ENCODE measurements at places on chromosomes 13 and 19. TPM values are rescaled to one million over a fixed set of nuclear protein-coding genes. Genes with fewer than 3 reads are reported as not detected.

DNA sequence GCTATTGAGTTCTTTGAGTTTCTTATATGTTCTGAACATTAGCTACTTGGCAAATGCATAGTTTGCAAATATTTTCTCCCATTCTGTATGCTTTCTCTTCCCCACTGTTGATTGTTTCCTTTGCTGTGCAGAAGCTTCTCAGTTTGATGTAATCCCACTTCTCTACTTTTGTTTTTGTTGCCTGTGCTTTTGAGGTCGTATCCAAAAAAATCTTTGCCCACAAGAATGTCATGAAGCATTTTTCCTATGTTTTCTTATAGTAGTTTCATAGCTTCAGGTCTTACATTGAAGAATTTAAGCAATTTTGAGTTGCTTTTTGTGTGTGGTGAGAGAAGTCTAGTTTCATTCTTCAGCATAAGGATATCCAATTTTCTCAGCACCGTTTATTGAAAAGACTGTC lies 536.7 kb upstream of the ARGLU1 start:
- H3K4me1 ChIP-seq, result no peaks in the 10 kb centered on the region
- H3K27me3 ChIP-seq, result no peaks in the 10 kb centered on the region
- no peak for DNase-seq
- no peak overlapping the region for H3K4me3 ChIP-seq
- H3K27ac ChIP-seq, result no peak overlapping the region

GRCh38 chr13:23460309-23460708 lies 26.8 kb upstream of the SACS start:
- H3K4me1 ChIP-seq, result no peaks in the 10 kb centered on the region
- H3K27ac ChIP-seq, result no peak overlapping the region

GRCh38 chr13:98111168-98112098 lies 31.5 kb upstream of the FARP1 start:
- H3K27me3 ChIP-seq, result no peaks in the 10 kb centered on the region
- H3K36me3 ChIP-seq, result no peaks in the 10 kb centered on the region
- H3K27ac ChIP-seq, result no peak overlapping the region
- H3K4me1 ChIP-seq, result no peaks in the 10 kb centered on the region
- DNase-seq, result no peak

GRCh38 chr19:41407271-41407670 lies 9.7 kb downstream of the BCKDHA start:
- H3K4me3 ChIP-seq, result no peak overlapping the region
- H3K27ac ChIP-seq, result no peak overlapping the region
- no peak for DNase-seq
- H3K27me3 ChIP-seq, result no peaks in the 10 kb centered on the region
- peaks cover 8% of the 10 kb centered on the region for H3K36me3 ChIP-seq

DNA sequence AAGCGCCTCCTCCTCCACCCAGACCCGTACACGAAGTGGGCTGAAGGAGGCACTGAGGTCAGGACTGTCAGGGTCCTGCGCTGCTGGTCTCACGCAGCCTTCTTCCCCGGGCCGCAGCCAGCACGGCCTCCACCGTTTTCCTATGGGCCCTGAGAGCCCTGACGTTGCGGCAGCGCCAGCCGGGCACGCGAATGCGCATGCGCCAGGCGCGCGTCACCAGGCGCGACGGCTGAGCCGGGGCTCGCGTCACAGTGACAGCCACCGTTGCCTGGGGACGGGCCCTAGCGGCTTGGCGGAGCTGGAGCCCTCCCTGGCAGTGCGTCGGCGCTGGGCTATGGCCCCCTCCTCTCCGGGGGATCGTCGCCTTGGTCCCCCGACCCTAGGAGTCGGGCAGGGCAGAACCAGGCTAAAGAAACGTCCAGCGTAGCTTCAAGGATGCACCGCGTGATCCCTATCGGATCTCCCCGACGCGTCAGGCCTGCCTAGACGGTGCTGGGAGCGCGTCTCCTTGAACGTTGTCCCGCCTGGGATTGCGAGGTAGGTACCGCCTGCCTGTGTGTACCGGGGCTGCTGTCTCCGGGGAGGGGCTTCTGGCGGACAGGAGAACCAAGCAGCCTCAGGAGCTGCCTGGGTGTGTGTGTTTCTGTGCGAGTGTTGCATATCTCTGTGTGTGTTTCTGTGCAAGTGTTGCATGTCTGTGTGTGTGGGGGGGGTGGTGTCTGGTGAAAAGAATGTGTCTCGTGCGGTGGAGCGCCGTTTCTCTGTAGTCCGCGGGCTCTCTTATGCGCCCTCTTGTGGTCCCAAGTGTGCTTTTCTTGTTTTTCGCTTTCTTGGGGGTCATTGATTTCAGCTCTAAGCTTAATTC lies 43.2 kb downstream of the ZNF571 start:
- H3K36me3 ChIP-seq, result no peaks in the 10 kb centered on the region
- H3K4me1 ChIP-seq, result peaks cover 7% of the 10 kb centered on the region
- H3K27me3 ChIP-seq, result no peaks in the 10 kb centered on the region
- H3K4me3 ChIP-seq, result peak overlapping the region; percentile 57
- peak; percentile 64 for DNase-seq

DNA sequence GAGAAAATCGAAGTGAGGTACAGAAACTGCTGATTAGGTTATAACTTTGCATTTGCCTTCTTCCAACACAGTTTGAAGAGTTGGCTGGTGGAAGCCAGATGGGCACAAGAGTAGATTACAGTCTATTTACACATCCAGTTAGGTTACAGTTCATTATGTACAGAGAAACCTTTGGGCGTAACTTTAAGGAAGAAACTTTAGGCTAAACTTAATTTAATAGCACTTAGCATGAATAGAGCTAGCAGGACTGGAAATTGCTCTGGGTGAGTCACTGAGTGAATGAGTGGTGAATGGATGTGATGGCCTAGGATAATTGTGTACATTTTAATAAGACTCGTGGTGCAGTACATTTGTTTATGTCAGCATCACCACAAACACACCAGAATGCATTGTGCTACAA lies 62.9 kb upstream of the KLHL1 start:
- H3K27ac ChIP-seq, result no peak overlapping the region
- H3K27me3 ChIP-seq, result no peaks in the 10 kb centered on the region
- H3K4me3 ChIP-seq, result no peak overlapping the region
- H3K4me1 ChIP-seq, result no peaks in the 10 kb centered on the region
- H3K36me3 ChIP-seq, result no peaks in the 10 kb centered on the region

DNA sequence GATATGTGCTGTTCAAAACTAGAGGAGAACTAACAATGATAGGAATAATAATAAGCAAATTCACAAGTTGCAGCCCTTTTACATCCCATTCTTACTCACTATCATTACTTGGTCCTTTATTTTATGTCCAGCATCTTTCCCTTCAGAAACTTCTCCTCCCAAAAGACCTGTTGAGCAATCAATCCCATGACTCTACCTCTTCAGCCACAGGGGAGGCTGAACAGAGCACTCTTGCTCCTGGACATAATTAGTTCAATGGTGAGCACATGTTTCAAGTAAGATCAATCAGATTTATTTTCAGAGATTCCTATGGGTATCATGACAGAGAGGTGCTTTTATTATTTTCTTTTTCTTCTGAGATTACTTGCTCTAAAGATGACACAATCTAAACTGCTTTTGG lies 260.0 kb downstream of the COG6 start:
- H3K27ac ChIP-seq, result no peak overlapping the region
- no peaks in the 10 kb centered on the region for H3K36me3 ChIP-seq
- no peaks in the 10 kb centered on the region for H3K27me3 ChIP-seq
- no peak overlapping the region for H3K4me3 ChIP-seq

DNA sequence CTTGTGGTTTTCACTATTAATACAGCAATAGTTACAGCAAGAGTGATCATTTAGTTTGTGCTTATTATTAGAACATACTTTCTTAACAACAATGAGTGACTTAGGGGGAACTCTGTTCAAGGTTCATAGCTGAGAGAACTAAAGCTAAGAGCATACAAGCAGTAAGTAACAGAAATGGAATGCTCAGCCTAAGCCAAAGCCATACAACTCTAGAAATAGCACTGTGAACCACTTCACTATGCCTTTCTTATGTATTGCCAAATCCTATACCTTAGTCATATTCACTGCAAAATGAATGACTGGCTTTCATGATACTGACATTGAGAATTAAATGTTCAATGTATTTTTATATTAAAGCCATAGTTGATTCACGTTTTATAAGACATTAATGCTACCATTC lies 599.7 kb upstream of the SLITRK1 start:
- no peaks in the 10 kb centered on the region for H3K27me3 ChIP-seq
- no peaks in the 10 kb centered on the region for H3K36me3 ChIP-seq
- H3K27ac ChIP-seq, result no peak overlapping the region
- no peak overlapping the region for H3K4me3 ChIP-seq

DNA sequence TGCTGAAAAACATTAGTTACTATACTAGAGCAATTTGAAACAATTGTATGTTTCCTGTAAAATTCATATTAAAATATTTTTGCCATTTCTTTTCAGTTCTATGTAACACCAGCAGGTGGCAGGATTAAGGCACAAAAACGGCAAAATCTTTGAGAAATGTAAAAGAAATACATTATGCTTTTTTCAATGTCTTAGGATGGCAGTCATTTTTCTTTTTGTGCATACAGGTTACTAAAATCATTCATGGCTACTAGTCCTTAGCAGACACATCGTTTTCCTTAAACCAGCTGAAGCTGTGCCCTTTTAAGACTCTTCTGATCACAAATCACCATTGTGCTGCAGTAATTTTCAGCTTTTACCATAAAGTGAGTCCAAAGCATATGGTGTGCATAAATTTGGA lies 800.7 kb upstream of the SLITRK5 start:
- H3K27me3 ChIP-seq, result no peaks in the 10 kb centered on the region
- no peak for DNase-seq
- H3K27ac ChIP-seq, result no peak overlapping the region
- no peaks in the 10 kb centered on the region for H3K36me3 ChIP-seq

DNA sequence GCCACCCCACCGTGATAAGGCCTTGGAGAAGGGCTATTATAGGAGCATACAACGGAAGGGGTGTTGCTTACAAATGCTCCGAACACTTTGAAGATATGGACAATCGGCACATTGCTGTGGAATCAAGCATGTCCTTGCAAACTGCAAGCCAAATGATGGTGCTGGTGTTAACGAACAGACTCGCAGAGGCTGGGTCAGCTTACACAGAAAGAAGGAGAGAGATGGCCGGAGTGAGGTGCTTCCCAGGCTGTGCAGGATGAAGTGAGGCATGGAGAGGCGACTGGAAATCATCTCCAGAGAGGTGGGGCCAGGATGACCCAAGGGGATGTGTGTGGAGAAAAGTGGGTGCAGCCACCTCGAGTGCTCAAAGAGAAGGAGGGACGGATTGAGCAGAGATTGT lies 42.2 kb downstream of the HSPH1 start:
- no peak overlapping the region for H3K27ac ChIP-seq
- no peak overlapping the region for H3K4me3 ChIP-seq
- H3K4me1 ChIP-seq, result no peaks in the 10 kb centered on the region
- peaks cover 3% of the 10 kb centered on the region for H3K27me3 ChIP-seq
- H3K36me3 ChIP-seq, result no peaks in the 10 kb centered on the region

DNA sequence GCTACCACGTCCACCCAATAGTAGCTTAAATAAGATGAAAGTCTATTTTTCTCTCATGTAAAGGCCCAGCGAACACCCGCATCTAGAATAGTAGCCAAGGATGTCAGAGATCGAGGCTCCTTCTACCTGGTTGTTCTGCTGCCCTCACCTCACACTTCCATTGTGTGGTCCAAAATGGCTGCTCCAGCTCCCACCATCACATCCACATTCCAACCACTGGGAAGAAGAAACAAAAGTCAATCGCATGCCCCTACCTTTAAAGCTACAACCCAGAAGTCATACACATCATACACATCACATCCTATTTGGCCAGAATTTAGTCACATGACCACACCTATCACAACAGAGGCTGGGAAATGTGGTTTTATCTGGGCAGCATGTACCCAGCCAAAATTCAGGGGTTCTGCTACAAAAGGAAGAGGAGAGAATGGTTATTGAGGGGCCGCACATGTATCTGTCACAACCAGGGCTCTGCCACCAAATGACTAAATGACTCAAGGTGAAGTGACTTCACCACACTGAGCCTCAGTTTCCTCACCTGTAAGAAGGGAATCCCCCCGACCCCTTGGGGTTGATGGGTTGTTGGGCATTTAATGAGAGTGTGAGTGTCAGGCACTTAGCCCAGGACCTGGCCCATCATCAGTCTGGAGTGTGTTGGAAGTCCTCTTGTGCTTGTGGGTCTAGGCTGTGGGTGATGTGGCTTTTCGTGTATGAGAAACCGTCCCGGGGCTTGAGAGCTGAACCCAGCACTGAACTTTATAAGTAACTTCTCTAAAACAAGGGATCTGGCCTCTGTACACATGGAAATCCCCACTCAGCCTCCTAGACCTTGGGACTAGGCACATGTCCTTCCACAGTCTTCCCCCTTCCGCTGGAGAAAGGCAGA lies 10.2 kb upstream of the CBLC start:
- H3K36me3 ChIP-seq, result no peaks in the 10 kb centered on the region
- H3K4me3 ChIP-seq, result no peak overlapping the region
- no peaks in the 10 kb centered on the region for H3K27me3 ChIP-seq
- H3K27ac ChIP-seq, result no peak overlapping the region
- H3K4me1 ChIP-seq, result peaks cover 4% of the 10 kb centered on the region

- peak overlapping the region; percentile 90 for H3K27ac ChIP-seq
- H3K36me3 ChIP-seq, result 0 out of 3 replicates have a peak, but pooled peaks cover 3% of the 10 kb centered on the region
- DNase-seq, result no peak
- peaks cover 25% of the 10 kb centered on the region for H3K4me1 ChIP-seq
Observed at GRCh38 chr19:40831502-40832430, 18.5 kb downstream of the CYP2A6 start.

PTGIR gene
- total RNA-seq, result 1.4 TPM

HCN2 gene
- 4.2 TPM for total RNA-seq

F7 gene
- not detected for total RNA-seq

SIGLEC8 gene
- total RNA-seq, result 0.49 TPM

TSHZ3 gene
- 0.07 TPM for total RNA-seq

Data from K562 (cell line).